Activated T-cell treated with anti-CD3 and anti-CD28 coated beads, Interleukin-2, amount 50 U/mL, for 24 hours (primary cell): ENCODE measurements at places on chromosomes 16 and 17.

DNA sequence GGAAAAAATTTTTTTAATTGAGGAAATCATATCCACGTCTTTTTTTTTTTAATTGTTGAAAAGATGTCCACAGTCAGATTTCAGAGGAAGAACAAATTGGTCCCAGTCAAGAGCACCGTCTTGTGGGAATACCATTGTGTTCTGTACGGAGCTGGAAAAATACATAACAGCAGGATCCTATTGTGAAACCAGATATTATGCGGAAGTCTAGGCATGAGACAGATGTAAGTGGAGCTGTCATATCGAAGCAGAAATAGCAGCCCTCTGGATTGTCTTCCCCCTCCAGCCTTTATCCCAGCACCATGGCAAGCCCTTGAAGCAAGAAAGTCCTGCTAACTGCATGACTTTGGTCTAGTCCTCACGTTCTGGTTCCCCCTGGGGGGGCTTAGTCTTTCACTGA lies 391.6 kb upstream of the ASIC2 start:
- no peaks in the 10 kb centered on the region for H3K27me3 ChIP-seq
- H3K4me1 ChIP-seq = no peaks in the 10 kb centered on the region
- no peak overlapping the region for H3K4me3 ChIP-seq

GRCh38 chr17:72501404-72502370 lies 380.9 kb downstream of the SOX9 start:
- H3K27me3 ChIP-seq = peaks cover 7% of the 10 kb centered on the region
- no peaks in the 10 kb centered on the region for H3K4me1 ChIP-seq
- H3K27ac ChIP-seq = no peak overlapping the region
- no peak for DNase-seq
- H3K4me3 ChIP-seq = no peak overlapping the region

- no peaks in the 10 kb centered on the region for H3K36me3 ChIP-seq
- DNase-seq = no peak
- H3K27me3 ChIP-seq = peaks cover 45% of the 10 kb centered on the region
These were observed 217.8 kb upstream of the IRX3 start for GRCh38 chr16:54504372-54504771.

- no peak overlapping the region for H3K27ac ChIP-seq
- no peaks in the 10 kb centered on the region for H3K4me1 ChIP-seq
- no peak overlapping the region for H3K4me3 ChIP-seq
- no peaks in the 10 kb centered on the region for H3K27me3 ChIP-seq
- H3K36me3 ChIP-seq = no peaks in the 10 kb centered on the region
These were observed 67.1 kb upstream of the SMURF2 start for GRCh38 chr17:64729201-64729600.

- H3K27me3 ChIP-seq = peaks cover 4% of the 10 kb centered on the region
- H3K4me1 ChIP-seq = peaks cover 7% of the 10 kb centered on the region
- H3K4me3 ChIP-seq = no peak overlapping the region
- no peaks in the 10 kb centered on the region for H3K36me3 ChIP-seq
These were observed 19.0 kb upstream of the ITPRIPL2 start for GRCh38 chr16:19094542-19095365.

- no peak for DNase-seq
- H3K4me3 ChIP-seq = no peak overlapping the region
- H3K36me3 ChIP-seq = no peaks in the 10 kb centered on the region
- no peak overlapping the region for H3K27ac ChIP-seq
- H3K27me3 ChIP-seq = peaks cover 16% of the 10 kb centered on the region
These were observed 26.6 kb upstream of the SLC13A2 start for GRCh38 chr17:28446716-28447395.

DNA sequence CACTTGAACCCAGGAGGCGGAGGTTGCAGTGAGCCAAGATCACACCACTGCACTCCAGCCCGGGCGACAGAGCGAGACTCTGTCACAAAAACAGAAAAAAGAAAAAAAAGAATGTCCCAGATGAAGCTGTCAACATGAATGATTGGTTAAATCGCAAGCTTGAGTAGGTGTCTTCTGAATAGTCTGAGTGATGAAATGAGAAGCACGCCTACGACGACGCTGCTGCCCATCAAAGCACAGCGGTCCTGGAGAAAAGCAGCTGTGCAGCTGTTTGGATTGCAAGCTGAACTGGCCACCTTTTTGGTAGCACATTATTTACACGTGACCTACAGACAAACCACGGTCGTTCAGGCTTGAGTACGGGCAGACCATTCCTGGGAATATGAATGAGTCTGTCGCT lies 12.5 kb downstream of the ADCY9 start:
- H3K4me3 ChIP-seq = no peak overlapping the region
- peaks cover 24% of the 10 kb centered on the region for H3K36me3 ChIP-seq
- peaks cover 10% of the 10 kb centered on the region for H3K4me1 ChIP-seq
- DNase-seq = no peak
- H3K27ac ChIP-seq = no peak overlapping the region

DNA sequence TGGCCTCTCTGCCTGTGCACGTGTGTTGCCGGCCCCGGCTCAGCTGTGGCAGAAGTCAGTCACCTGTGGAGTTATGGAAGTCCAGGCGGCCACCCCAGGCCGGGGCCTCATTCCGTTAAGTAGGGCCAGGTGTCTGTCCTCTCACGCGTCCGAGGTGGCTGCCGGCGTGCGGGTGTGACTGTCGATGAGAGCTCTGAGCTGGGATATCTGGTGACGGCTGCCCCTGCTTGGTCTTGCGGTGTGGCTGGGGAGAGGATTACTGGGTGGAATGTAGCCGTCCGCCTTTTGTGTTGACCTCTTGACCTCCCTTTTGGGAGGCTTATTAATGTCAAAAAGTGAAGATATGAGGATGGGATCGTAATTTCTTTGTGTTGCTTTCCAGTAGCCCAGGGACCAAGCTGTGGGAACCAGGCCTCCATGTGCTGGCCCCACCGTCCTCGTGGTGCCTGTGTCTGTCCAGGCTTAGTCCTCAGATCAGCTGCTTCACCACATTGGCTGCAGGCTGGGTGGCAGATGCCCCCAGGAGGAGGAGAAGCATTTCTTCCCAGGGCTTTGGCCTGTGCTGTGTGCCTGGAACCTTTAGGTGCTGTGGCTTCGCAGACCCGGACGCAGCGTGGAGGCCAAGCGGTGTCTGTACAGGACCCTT lies 23.0 kb upstream of the ZNF750 start:
- no peak overlapping the region for H3K4me3 ChIP-seq
- H3K27ac ChIP-seq = peak overlapping the region; percentile 31
- no peaks in the 10 kb centered on the region for H3K27me3 ChIP-seq
- peaks cover 92% of the 10 kb centered on the region for H3K4me1 ChIP-seq
- no peak for DNase-seq
- H3K36me3 ChIP-seq = peaks cover 14% of the 10 kb centered on the region

GRCh38 chr17:29255926-29256522 lies 9.4 kb downstream of the CRYBA1 start:
- peak overlapping the region; percentile 53 for H3K27ac ChIP-seq
- no peak for DNase-seq
- no peak overlapping the region for H3K4me3 ChIP-seq
- peaks cover 63% of the 10 kb centered on the region for H3K36me3 ChIP-seq
- H3K27me3 ChIP-seq = no peaks in the 10 kb centered on the region

- no peak overlapping the region for H3K4me3 ChIP-seq
- no peaks in the 10 kb centered on the region for H3K27me3 ChIP-seq
- no peak for DNase-seq
- peaks cover 5% of the 10 kb centered on the region for H3K36me3 ChIP-seq
These were observed 4.1 kb downstream of the DECR2 start for GRCh38 chr16:405548-406506.

DNA sequence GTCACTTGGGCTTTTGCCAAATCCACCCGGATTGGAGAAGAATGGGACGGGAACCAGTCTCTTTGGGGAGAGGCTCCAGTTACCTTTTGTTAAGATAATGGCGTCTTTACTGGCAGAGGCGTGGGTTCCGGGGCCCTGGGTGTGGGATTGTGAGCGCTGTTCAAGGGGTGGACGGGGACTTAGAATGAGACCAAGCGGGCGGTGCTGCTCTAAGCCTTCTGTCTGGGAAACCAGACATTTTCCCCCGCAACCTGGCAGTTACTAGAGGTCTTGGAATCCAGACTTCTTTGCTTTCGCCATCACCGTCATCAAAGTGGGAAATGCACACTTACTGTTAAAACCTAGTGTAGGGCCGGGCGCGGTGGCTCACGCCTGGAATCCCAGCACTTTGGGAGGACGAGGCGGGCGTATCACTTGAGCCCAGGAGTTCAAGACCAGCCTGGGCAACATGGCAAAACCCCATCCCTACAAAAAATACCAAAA lies 706 bp downstream of the TEN1 start:
- peaks cover 45% of the 10 kb centered on the region for H3K4me1 ChIP-seq
- DNase-seq = no peak
- peaks cover 29% of the 10 kb centered on the region for H3K36me3 ChIP-seq
- H3K27ac ChIP-seq = peak overlapping the region; percentile 99
- peak overlapping the region; percentile 97 for H3K4me3 ChIP-seq

DNA sequence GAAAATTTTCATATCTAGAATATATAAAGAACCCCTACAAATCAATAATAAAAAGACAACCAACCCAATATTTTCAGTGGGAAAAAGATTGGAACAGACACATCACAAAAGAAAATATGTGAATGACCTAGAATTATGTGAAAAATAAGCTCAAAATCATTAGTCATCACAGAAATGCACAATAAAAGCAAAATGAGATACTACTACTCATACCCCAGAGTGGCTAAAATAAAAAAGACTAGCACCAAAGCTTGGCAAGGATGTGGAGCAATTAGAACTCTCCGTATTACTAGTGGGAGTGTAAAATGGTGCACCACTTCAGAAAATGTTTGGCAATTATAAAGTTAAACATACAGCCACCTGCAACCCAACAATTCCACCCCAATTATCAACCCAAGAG lies 48.0 kb upstream of the CDH5 start:
- H3K4me3 ChIP-seq = no peak overlapping the region
- no peak overlapping the region for H3K27ac ChIP-seq
- H3K36me3 ChIP-seq = no peaks in the 10 kb centered on the region
- DNase-seq = no peak
- peaks cover 11% of the 10 kb centered on the region for H3K27me3 ChIP-seq

DNA sequence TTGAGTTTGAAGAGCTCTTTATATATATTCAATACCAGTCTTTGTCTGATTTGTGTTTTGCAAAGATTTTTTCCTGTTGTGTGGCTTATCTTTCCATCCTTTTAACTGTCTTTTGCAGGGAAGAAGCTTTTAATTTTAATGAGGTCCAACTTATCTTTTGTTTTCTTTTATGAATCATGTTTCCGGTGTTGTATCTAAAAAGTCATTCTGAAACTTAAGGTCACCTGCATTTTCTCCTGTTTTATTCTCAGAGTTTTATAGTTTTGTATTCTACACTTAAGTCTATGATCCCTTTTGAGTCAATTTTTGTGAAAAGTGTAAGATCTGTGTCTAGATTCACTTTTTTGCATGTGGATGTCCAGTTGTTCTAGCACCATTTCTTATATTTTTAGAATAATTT lies 24.6 kb upstream of the COX10 start:
- no peak for DNase-seq
- no peak overlapping the region for H3K4me3 ChIP-seq
- H3K4me1 ChIP-seq = peaks cover 30% of the 10 kb centered on the region
- peaks cover 41% of the 10 kb centered on the region for H3K36me3 ChIP-seq

DNA sequence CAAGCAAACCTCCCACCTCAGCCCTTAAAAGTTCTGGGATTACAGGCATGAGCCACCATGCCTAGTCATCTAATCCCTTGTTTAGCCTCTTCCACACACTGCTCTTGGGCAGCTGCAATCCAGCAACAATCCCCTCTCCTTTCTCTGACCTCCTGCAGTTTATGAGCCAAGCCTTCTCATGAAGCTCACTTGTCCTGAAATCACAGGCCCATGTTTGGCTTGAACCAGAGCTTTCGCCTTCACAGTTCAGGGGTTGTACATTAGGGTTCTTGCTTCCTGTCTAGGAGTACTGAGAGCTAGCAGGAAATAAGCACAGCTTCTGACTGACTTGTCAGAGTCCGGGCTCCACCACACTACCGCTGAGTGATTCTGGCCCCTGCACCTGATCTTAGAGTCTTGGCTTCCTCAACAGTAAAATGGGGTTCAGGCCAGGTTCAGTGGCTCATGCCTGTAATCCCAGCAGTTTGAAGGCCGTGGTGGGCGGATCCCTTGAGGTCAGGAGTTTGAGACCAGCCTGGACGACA lies 16.3 kb downstream of the ERAL1 start:
- H3K27ac ChIP-seq = peak overlapping the region; percentile 85
- DNase-seq = peak; percentile 56
- no peak overlapping the region for H3K4me3 ChIP-seq
- H3K27me3 ChIP-seq = no peaks in the 10 kb centered on the region

- peak within 1 kb of the TSS; percentile 62 for H3K4me3 ChIP-seq
- H3K27me3 ChIP-seq = peaks cover 53% of the 10 kb centered on the region
- no peak for DNase-seq
- peaks cover 22% of the 10 kb centered on the region for H3K4me1 ChIP-seq
These were observed at the start of gene EFNB3 for GRCh38 chr17:7704601-7705268. TSS of gene EFNB3 (plus strand) at chr17:7705202. CDS start at chr17:7705599, 397 bp downstream.

GRCh38 chr17:73234736-73235135 lies 26.9 kb downstream of the CPSF4L start:
- peaks cover 64% of the 10 kb centered on the region for H3K4me1 ChIP-seq
- H3K36me3 ChIP-seq = peaks cover 74% of the 10 kb centered on the region
- no peak overlapping the region for H3K4me3 ChIP-seq
- H3K27ac ChIP-seq = no peak overlapping the region

DNA sequence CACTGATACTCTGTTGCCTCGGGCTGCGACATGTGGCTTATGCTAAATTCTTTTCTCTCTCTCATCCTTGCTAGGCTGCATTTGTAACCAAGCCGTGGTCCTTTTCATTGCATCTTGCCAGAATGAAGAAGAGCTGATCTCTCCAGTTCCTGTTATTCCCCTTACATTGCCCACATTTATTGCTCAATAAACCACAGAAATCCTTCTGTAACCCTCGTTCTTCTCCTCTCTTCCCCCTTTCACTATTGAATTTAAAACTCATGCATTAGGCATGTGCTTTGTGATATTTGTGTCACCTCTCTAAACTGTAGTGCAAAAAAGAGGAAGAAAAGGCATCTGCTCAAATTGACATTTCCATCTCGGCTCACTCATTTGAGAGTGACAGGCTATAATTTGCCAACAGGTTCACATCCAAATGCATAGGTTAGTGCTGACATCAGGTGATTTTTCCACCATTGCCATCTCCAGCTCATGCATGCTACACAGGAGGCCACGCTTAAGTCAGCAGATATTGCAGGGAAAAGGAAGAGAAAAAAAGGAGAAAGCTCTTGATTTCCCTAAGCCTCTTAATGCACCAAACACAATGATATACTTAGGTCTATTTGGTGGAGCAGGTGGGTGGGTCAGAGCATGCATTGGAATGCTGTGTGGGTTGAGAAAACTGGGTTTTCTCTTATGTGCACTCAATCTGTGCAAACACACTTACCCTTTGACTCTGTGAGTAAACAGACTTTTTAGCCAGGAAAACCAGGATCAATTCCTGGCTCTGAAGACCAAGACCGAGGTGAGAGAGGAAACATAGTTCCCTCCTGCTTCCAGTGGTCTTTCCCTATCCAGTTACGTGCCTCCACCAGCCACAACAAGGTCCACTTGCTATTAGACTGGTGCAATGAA lies 642.7 kb downstream of the HS3ST4 start:
- no peak for DNase-seq
- H3K4me1 ChIP-seq = no peaks in the 10 kb centered on the region
- peaks cover 3% of the 10 kb centered on the region for H3K27me3 ChIP-seq
- H3K36me3 ChIP-seq = no peaks in the 10 kb centered on the region
- no peak overlapping the region for H3K27ac ChIP-seq
- H3K4me3 ChIP-seq = no peak overlapping the region
